ENCODE measurements at places on chromosomes 12 and 14.
A peak's percentile ranks its signal among the peaks of the same experiment; 100 is the strongest.

GRCh38 chr14:22429546-22430294 is 159.3 kb downstream of the DAD1 start:
- DNase-seq = no peak

DNA sequence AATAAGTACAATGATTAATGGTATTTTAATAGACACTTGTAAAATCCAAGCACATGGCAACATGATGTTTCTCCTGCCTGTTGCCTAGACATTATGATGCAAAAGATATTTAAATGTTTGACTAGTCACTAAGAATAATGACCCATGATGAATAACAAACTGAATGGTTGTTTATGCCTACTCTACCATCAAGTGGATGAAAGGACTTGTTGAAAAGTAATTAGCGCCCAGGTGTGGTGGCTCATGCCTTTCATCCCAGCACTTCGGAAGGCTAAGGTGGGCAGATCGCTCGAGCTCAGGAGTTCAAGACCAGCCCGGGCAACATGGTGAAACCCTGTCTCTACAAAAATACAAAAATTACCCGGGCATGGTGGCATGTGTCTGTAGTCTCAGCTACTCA is 30.7 kb downstream of the KIF21A start:
- no peak for DNase-seq

DNA sequence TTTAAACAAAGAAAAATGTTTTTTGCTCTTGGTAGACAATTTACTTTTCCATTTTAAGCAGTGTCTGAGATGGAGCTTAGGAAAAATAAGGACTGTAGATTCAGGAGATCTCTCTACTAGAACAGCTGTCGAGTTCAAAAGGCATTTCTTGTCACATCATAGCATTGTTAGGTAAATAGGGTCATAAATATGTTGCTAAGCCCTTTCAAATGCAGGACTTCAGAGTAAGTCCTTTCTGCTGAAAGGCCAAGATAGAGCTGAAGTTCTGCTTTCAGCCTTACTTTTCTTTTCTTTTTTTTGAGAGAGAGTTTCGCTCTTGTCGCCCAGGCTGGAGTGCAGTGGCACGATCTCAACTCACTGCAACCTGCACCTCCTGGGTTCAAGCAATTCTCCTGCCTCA is 98.2 kb downstream of the SYNE2 start:
- DNase-seq = no peak

- DNase-seq = no peak
Measured at GRCh38 chr12:62335796-62336195, 75.6 kb downstream of the USP15 start.

- no peak for DNase-seq
Measured at GRCh38 chr12:89200217-89200616, 152.1 kb downstream of the DUSP6 start.

- no peak for DNase-seq
Measured at GRCh38 chr14:53295985-53296582, 143.0 kb upstream of the DDHD1 start.

- peak; percentile 56 for DNase-seq
Measured at GRCh38 chr12:116123451-116124258, 153.8 kb downstream of the MED13L start.

DNA sequence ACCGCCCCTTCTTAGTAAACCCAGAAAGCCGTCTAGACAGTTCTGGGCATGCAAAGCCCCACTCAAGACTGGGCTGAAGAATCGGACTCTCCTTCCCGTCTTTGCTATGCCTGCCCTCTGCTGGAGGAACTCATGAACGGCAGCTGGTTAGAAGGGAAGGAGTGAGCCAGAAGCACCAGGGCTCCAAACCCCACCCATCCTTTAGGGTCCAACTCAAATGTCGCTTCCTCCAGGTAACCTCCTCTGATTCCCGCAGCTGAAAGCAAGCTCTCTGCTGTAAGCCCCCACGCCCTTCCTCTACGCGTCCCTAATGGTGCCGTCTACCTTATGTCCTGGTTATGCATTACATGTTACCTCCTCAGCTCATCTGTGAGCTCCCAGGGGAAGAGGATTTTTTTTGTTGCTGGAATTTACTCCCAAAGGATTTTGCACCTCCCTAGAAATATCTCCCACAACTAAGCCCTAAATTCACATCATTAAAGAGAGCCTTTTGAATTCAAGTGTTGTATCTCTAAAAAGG is 59.0 kb upstream of the SCN8A start:
- DNase-seq = peak; percentile 86

DNA sequence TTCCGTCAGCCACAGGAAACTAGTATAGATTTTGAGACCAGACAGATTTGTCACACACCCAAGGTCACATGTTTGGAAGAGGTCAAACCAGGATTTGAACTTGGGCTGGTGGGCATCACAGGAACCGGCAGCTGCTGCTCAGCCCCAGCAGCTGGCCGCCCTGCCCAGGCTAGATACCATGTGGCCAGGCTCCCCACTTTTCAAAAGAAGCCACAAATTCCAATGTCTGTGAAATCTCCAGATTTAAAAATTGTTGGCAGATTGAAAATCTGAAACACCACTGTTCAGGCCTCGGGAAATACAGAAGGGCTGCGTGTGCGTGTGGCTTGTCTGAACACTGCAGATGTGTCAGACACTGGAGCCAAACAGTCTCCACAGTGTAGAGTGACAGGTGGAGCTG is 30.4 kb downstream of the MMAB start:
- no peak for DNase-seq

DNA sequence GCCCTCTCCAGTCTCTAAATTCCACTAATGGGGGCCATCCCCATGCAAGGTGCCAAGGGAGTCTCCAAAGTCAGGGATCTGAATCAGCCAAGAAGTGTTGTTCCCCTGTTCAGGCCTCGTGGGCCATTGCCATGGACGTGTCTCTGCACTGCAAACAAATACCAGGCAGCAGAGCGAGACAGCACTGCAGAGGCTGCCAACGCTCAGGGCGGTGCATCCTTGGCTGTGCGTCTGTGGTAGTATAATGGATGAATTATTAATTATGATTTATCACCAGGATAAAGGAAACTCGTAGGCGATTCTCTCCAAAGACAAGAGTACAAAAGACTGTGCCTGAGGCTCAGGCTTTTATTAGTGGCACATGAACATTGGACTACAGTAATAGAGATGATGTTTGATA is 122.3 kb upstream of the NTF3 start:
- no peak for DNase-seq

DNA sequence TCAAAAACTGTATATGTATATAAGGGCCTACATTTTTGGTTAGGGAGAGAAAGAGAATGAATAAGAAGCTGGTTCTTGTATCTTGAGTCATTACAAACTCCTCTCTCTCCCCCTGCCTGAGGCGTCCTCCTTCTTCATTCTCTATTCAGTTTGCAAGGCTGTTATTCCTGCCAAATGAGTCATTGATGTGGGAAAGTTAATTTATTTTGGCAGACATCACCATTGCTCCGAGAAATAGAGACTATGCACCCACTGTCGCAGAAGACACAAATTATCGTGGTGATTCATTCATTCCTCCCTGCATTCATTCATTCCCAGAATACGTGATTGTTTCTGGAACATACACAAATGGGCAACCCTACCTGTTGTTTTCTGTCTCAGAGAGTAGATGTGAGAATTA is 112.5 kb upstream of the MED13L start:
- no peak for DNase-seq

GRCh38 chr12:126741536-126742240 is 1525.3 kb upstream of the TMEM132C start:
- no peak for DNase-seq

GRCh38 chr12:3536096-3536875 is 45.3 kb downstream of the PRMT8 start:
- no peak for DNase-seq

DNA sequence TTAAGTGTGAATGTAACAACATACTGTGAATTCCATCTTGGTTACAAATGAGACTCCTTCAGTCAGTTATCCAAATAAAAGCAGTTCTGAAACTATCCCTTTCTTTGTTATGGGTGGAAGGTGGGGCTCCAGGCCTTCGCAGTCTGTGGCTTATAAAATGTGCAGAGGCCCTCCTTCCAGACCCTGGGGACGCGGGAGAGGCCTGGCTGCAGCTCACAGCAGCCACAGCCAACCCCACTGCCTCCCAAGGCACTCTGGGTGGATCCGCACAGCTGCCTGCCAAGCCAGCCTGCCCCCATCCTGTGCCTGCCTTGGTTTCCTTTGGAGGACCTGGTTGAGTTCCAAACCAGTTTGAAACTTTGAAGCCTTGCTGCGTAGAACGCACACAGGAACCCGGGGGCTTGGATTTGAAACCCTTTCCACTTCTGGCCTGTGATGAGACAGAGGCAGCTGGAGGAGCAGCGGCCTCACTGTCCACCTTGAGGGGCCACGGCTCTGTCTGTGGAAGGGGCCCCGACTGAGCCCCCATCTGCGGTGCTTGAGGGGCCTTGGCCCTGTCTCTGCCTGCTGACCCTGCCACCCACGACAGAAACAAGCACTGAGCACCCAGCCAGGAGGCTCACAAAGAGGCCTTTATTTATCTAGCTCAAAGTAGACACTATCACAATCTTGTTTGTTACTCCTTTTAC is 30.4 kb downstream of the CCNK start:
- DNase-seq = no peak

- no peak for DNase-seq
Measured at GRCh38 chr12:108287227-108287626, 51.9 kb downstream of the CMKLR1 start.

- DNase-seq = no peak
Measured at GRCh38 chr14:102769049-102769327, 8.3 kb upstream of the TRAF3 start.

GRCh38 chr14:54420478-54421142 is 20.6 kb downstream of the CNIH1 start:
- DNase-seq = peak; percentile 55

DNA sequence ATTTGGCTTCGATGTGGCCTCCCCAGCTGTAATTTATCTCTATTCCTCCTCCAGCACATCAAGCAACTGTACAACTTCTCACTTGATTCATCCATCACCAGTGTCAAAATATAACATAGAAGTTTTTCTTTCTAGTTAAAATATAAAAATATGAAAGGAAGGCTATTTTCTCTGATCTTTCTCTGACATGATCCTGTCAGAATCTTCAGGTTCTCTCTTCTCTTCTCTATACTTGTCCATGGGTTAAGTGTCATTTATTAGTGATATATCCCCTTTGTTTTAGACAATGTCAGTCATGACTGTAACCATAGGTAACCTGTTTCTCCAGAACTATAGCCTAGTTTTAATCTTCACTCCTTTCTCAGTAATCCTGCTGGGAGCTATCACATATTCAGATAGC is 132.5 kb upstream of the G2E3 start:
- no peak for DNase-seq

DNA sequence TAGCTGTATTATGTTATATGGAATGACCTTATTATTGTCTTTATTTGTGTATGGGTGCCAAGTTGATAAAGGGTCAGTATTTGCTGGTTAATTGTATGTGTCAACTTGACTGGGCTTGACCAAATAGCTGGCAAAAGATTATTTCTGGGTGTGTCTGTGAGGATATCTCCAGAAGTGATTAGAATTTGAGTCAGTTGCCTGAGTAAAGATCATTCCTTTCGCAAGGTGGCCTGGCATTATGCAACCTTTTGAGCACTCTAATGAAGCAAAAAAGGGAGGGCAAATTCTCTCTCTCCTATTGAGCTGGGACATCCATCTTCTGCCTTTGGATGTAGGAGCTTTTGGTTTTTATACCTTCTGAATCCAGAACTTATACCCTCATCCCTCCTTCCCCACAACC is 82.2 kb downstream of the ATXN7L3B start:
- DNase-seq = no peak

GRCh38 chr12:18224745-18225144 is 36.6 kb upstream of the PIK3C2G start:
- peak; percentile 9 for DNase-seq

- no peak for DNase-seq
Measured at GRCh38 chr12:112839386-112839972, 47.9 kb downstream of the RPH3A start.

GRCh38 chr12:128534906-128535305 is 267.9 kb downstream of the TMEM132C start:
- DNase-seq = no peak

- no peak for DNase-seq
Measured at GRCh38 chr12:89424389-89424788, 72.1 kb upstream of the DUSP6 start.

DNA sequence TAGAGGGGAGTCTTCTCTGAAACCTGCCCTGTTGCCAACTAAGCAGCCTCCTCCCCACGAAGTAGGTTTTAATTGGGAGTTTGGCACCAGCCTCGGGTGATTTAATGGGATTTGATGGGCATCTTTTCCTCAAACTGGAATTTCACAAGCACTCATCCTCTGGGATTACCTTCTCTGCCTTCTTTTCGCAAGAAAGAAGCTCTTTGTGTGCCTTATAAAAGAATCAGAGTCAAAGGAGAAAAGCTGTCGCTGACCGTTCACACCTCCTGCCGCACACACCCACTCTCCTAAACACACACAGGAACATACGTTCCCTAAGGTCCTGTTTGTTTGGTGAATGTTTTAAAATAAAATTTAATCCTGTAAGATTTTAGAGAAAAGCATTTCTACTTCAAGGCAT is 84.0 kb downstream of the PRMT8 start:
- DNase-seq = no peak

DNA sequence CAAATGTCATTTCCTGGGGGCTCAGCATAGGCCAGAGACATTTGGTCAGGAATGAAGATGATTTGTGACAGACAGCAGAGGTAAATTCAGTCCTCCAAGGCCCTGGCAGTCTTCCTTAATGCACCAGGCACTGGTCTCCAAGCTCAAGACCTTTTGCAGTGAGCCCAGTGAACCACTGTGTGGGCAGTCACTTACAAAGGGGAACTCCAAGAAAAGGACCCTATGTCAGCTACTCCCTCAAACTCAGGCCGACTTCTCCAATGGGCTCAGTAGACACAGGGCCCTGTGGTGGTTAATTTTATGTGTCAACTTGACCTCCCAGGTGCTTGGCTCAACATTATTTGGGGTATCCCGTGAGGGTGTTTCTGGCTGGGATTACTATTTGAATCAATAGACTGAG is 29.3 kb upstream of the PLEK2 start:
- no peak for DNase-seq

DNA sequence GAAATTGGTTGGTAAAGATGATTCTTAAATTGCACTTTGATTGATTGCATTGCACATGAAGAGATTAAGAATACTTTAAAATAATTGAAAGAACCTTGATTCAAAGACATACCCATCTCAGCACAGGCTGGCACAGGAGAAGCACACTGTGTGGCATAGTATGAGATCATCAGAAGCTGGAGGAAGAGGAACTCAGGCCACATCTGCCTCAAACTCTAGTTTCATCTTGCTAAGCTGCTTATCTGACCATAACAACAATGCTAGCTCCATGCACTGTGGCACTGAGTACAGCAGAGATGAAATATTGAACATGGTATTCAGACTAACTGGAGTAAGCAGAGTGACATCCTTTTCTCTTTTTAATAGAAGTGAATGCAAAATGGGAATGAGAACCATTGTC is 99.1 kb downstream of the TBC1D30 start:
- no peak for DNase-seq

DNA sequence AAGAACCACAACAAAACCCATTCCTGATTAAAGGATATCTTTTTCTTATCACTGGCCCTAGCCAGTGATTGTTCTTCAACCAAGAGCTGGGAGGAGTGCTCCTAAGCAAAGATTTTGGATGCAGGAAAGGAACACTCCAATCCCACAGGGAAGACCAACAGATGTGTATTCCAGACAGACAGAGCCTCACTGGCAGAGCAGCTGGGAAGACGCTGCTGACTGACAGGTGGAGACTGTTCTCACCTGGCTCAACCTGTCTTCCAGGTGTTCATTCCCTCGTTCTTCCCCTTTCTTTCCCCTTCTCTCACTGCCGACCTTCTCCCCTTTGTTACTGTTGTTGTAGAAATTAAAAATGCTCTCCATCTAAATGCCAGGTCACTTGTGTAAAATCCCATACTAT is 89.7 kb upstream of the CCDC198 start:
- DNase-seq = no peak

- DNase-seq = no peak
Measured at GRCh38 chr12:11756022-11756421, 106.5 kb downstream of the ETV6 start.
